Left ventricle myocardium inferior (tissue), 1 donor: ENCODE measurements at places on chromosomes 2 and 18. TPM values are rescaled to one million over a fixed set of nuclear protein-coding genes. Genes with fewer than 3 reads are reported as not detected.

Gene TMSB10
- total RNA-seq, result 400 TPM

Gene OR6B3
- total RNA-seq, result not detected

Gene GATA6
- total RNA-seq, result 60.9 TPM

- no peak overlapping the region for H3K4me3 ChIP-seq
- H3K27me3 ChIP-seq, result no peaks in the 10 kb centered on the region
- DNase-seq, result no peak
- H3K4me1 ChIP-seq, result peaks cover 8% of the 10 kb centered on the region
Observed at GRCh38 chr2:101574622-101575021, 99.7 kb upstream of the RFX8 start.

Gene CXCR4
- 3.2 TPM for total RNA-seq

DNA sequence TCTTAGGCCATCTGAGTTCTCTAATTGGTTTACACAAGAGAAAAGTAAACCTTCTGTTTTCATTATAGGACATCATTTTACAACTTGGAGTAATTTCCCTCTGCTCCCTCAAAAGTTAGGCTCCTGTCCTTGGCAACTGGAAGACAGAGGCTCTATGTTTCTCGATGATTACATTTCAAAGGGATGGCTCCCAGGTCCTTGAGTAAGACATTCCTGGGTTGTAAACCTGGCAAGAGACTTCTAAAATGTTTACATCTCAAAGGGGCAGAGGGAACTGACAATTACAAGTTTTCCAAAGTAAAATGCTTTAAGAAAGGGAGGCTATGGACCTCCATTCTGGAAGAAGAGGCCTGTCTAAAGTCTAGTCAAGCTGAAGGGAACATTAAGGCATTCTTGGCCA is 268.3 kb upstream of the REG3G start:
- no peaks in the 10 kb centered on the region for H3K36me3 ChIP-seq
- DNase-seq, result no peak
- H3K4me3 ChIP-seq, result no peak overlapping the region
- no peak overlapping the region for H3K27ac ChIP-seq
- no peaks in the 10 kb centered on the region for H3K27me3 ChIP-seq

- no peak for DNase-seq
- peaks cover 13% of the 10 kb centered on the region for H3K27me3 ChIP-seq
- no peak overlapping the region for H3K27ac ChIP-seq
Observed at GRCh38 chr2:232449964-232450363, 6.0 kb upstream of the ALPI start.
